ENCODE measurements at places on chromosomes 5 and 9.

DNA sequence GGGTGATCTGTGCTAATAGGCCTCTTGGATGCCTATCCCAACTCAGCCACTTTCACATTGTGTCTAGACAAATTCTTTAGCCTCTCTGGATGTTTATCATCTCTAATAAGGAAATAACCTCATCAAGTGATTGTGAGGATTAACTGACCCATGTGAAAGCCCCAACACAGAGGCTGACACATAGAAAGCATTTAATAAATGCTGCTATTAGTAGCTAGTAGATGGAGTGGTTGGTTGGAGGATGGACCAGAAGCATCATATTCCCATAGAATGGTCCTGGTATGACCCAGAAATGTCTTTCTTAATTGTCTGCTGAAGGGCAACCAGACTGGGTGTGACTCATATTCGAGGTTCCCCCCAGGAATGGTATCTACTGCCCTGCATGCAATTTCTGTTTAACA, 124.4 kb downstream of the PIK3R1 start:
- no peak for DNase-seq

- no peak for DNase-seq
These were observed 405.4 kb upstream of the ACTBL2 start for GRCh38 chr5:57887851-57888621.

DNA sequence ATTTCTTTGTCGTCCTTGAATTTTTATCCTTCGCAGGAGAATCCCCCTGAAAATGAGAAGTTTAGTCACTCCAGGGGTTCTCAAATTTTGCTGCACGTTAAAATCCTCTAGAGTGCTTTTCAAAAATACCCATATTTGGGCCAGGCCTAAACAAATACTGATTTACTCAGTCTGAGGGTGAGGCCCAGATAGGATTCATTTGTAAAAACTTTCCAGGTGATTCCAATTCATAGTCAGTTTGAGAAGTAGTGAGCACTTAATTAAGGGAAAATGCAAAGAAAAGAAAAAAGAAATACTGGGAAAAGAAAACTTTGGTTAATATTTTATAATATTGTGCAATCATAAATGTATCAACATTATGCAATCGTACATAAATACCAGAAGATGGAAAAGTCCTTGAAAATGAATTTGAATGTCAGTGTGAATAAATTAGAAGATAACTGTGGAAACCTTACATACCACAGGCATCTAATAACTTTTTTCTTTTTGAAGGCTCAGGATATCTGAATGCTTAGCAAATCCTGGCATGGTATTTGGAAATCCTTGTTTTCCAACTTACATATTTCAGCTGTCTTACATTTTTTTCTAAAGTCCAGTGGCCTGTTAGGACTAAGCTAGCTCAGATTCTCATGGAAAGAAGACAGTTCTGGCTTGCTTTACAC, 116.5 kb upstream of the DAPK1 start:
- no peak for DNase-seq

GRCh38 chr9:1980387-1980786, 34.8 kb upstream of the SMARCA2 start:
- DNase-seq: no peak

- DNase-seq: no peak
These were observed 44.3 kb downstream of the FBN2 start for GRCh38 chr5:128493657-128494329.

- no peak for DNase-seq
These were observed 159.4 kb downstream of the MYO10 start for GRCh38 chr5:16776611-16777251.

DNA sequence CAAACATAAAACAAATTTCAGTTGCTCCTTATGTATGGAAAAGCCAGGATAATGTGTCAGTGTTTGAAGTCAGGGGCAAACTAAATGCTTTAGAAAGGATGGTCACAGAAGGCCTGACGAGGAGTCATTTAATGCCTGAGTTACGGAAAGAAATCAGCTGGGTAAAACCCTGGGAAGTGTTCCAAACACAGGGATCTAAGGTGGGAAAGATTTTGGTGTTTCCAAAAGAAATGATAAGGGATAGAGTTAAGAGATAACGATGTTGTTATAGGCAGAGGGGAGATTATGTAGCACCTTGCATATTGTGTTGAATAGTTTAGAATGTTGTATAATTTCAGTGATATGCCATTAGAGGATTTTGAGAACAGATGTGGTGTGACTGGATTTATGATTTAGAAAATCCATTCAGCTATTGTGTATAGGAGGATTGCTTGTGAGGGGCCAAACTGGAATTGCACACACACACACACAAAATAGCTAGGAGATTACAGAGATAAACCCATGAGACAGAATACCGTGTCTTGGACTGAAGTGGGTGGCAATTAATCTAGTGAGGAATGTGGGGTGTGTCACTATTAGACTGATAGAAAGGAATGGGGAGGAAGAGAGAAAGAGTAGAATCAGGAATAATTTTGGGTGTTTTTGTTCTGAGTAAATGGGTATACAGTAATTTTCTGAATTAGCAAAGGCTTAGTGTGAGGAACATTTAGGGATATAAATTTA, 274.2 kb upstream of the DAB2 start:
- no peak for DNase-seq

- no peak for DNase-seq
These were observed 31.1 kb upstream of the PPP3R2 start for GRCh38 chr9:101625876-101626275.

DNA sequence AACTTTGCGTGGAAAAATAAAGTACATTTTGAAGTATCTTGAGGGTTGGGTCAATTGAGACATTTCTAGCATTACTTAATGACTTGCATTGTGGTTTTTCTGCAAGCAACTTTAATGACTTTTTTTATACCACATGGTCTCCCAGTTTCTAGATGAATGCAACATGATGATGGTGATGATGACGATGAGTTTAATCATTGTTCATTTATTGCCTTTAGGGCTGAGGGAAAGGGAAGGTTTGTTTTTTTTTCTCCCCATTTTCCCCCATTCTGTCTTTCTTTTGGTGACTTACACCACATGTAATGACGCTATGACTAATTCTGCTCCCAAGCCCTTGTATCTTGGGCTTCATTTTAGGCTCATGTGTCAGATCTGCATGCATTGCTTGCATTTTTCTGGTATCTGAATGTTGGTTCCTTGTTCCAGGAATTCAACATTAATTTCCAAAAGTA, 57.7 kb upstream of the NXNL2 start:
- DNase-seq: no peak

DNA sequence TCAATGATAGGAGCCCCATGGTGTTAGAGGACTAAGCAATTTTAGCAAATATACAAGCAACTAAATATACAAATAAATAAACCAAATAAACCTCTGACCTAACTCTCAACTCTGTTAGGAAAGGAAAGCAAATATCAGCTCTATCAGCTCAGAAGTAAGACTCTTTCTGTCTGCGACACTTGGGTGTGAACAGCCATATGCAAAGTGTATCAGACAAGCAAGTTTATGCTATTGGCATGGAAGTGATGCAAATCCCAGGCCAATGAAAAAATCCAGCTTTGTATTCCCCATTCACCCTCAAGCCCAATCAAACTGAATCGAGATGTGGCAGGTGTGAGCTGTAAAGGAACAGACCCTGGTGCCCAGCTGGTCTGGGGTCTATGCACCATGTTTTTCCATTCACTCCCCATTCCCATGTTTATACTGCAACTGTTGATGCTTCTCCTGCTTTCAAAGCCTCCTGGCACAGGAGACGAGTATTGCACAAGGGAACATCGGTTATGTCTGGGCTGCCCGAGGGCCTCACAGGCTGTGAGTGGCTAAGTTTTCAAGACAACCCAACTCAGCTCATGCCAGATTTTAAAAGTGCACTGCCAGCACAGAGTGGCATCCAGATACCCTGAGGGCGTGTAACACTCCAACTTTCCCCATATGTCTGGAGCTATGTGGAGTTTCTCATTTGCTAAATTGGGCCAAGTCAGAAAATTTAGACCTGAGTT, 73.1 kb downstream of the FEM1C start:
- peak; percentile 53 for DNase-seq

DNA sequence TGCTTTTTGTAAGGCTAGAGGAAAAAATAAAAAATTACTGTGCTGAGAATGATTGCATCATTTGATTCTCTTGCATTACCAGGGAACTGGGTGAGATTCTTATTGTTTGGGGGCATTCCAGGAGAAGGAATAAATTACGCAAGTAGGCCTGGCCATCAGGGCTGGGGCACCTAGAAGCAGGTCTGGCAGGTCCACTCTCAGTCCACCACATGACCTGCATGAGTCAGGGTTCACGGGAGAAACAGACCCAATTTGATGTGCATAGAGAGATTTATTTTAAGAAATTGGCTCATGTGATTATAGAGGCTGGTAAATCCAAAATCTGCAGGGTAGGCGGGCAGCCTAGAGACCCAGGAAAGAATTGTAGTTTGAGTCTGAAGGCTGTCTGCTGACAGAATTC, 59.6 kb downstream of the ZNF622 start:
- no peak for DNase-seq

DNA sequence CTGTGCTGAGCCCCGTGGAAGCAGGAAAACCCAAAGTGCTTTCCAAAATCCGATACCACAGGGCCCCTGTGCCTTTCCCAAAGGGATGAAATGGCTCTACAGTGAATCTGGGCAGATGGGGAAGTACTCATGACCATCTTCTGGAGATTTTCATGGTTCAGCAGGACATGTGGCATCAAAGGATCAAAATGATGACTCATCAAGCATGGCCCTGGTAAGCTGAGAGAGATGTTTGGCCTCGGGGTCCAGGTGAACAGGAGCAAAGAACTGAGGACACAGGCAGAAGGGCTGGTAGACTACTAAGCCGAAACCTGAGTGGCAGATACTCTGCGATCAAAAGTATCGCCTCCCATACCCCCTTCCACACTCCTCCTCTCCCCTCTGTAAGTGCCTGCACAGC, 160.0 kb upstream of the EFNA5 start:
- no peak for DNase-seq

DNA sequence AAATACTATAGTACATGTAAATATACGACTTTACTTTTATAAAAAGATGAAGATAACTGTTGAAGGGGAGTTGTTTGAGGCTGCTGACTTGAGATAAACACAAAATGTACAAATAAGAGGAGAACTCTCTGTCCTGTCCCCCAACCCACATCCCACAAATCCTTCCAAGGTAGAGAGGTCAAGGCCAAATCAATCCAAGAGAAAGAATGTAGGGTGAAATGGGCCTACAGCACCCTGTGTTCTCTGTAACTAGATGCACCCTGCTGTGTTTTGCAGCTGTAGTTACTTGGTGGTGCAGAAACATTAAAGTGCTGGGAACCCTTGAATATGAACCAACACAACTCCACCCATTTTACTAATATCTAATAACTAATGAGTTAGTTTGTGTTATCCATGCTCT, 2.0 kb upstream of the LHFPL2 start:
- no peak for DNase-seq

DNA sequence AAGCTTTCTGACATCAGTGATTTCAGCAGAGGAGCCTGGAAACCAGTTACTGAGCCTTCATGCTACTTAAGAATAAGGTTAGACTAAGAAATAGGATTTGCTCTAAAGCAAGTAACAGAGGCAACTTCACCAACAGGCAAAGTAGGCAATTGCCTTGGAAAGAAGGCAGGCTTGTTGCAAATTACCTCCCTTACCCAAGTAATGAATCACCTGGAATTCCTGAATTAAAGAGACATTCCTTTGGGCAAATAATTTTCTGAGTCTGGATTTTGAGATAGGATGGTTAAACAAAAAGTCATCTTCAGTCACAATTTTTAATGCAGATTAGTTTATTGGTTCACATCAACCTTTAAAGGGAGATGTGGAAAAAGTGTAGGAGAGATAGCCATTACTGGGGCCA, 92.8 kb downstream of the ITGA1 start:
- DNase-seq: no peak

DNA sequence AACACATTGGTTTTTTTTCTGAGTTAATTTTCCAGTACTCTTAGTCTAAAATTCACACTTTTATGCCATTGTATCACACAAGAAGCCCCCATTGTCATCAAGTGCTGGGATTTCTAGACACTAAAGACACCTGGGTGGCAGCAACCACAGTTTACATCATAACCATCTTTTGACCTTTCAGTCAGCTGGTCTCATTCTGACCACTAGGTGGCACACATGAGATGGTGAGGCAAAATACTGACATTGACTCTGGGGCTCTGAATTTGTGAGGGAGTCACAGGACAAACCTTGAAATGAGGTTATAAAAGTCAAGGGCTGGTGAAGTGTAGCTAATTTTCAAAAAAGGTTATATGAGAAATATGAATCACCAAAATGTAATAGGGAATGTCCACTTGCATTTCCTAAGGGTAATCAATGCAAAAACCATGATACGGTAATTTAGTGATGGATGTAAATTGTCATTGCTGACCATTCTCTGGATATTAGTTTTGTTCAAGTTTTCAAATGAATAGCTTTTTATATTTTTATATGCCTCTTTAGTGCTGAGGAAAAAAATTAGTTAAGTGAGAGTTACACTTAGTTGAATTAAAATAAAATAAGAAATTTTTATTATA, 229.4 kb downstream of the DMAC1 start:
- no peak for DNase-seq

DNA sequence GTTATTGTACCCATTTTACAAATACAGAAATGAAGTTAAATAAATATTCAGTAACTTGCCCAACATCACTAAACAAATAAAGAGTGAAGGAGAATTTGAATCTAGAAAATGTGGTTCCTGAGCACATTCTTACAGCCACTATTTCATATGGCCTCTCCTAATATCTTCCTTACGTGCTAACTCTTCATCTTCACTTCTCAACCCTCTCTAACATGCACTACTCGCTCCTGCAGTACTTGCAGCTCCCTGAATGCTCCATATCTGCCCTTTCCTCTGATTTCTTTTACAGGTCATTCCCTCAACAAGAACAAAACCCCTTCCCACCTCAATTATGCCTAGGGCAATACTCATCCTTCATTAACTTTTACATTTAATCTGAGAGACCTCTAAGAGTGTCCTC, 711.5 kb downstream of the CETN3 start:
- no peak for DNase-seq

DNA sequence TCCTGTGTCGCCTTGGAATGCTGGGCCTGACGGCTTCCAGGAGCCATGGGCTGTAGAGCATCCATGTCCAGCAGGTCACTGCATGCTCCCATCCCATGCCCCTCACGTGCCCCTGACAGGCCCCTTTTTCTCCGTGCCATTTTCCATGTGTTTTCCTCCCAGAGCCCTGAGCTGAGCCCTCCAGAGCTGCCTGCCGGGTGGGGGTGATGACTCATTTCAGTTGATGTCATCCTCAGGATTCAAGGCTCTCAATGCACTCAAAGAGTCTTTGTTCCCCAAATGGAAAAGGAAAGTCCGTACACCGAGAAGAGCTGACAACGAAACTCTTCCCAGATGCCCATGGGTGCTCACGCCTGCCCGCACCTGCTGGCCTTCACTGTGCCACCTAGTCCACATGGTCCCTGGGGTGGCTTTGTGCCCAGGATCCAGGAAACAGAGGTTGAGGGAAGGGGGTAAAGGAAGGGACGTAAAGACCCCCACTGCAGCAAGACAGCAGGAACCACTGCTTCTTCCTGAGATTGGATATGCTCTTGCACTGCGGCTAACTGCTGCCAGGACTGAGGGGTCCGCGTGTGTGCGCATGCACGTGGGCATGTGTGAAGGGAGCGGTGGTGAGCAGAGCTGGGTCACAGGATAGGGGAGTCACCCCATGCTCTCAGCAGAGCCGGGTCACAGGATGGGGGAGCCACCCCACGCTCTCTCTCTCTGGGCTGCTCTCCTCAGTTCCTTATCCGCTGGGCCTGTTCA, 27.6 kb downstream of the COL15A1 start:
- no peak for DNase-seq

- no peak for DNase-seq
These were observed 51.4 kb downstream of the FAM114A2 start for GRCh38 chr5:153987301-153987700.

Measured in left ventricle myocardium inferior (tissue), 1 donor.